ENCODE measurements at places on chromosomes 6 and 20. TPM values are rescaled to one million over a fixed set of nuclear protein-coding genes. Genes with fewer than 3 reads are reported as not detected.

The TRERF1 gene
- 5.4 TPM for polyA plus RNA-seq

The TCP11 gene
- polyA plus RNA-seq: not detected

The TMEM151B gene
- not detected for polyA plus RNA-seq

The TMEM170B gene
- polyA plus RNA-seq: 0.14 TPM

The GMPR gene
- 1.6 TPM for polyA plus RNA-seq

The SCRT2 gene
- polyA plus RNA-seq: not detected

The TGM3 gene
- not detected for polyA plus RNA-seq

The VWA7 gene
- 0.34 TPM for polyA plus RNA-seq

Measured in naive thymus-derived CD8-positive, alpha-beta T cell (primary cell).